ENCODE measurements at places on chromosomes 12 and 14. TPM values are rescaled to one million over a fixed set of nuclear protein-coding genes. Genes with fewer than 3 reads are reported as not detected.

- DNase-seq: no peak
Measured at GRCh38 chr14:42470427-42470719, 863.7 kb downstream of the LRFN5 start.

GRCh38 chr12:95358111-95359083 lies 115.6 kb upstream of the METAP2 start:
- DNase-seq: no peak

DNA sequence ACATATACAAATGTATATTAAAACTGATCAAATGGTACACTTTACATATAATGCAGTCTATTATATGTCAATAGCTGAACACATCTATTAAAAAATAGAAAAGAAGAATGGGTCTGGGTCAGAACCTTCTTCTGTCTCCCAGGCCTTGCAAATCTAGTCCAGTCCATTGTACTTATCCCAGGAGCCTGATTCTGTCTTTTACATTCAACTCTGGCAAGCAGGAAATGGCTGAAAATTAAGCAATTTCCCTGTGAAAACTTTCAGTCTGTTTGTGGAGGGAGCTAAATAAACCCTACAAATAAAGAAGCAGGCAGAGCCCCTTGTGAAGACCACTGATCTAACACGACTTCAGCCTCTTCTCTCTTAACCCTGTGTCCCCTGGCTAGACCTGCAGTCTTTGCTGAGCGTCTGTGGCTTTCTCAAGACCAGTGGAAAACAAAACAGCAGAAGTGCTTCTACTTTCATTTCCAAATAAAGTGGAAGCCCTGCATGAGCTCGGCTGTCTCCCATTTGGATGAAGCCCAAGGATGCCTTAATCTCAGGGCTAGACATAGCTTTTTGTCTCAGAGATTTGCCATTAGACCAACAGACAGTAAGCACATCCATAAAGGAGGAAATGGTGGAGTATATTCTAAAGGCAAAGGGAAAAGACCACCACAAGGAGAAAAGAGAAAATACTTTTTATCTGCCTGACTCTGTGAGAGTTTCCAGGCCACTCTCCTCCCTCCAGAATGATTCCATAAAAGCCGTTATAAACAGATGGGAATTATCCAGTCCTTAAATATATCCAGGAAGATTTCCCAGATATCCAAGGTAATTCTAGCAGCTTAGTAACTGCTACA lies 48.2 kb downstream of the CRACR2A start:
- no peak for DNase-seq

Gene PLD4
- 2.5 TPM for polyA plus RNA-seq

Gene CLEC4D
- 0.43 TPM for polyA plus RNA-seq

DNA sequence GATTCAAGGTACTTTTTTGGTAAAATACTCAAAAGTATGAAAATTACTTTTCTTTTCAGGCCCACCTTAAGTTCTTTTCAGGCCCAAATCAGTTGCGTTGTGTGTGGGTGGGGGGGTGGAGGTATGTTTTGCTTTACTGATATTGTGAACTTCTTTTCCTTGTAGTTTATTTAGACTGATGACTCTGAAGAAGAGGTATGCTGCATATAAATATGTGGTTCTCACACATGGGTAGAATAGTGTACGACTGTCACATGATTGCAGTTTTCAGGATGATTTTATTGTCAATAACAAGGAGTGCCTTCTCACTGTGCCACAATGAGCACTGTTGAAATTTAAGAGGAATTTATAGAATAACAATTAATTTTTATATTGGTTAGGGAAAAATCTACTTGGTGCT lies 166.6 kb upstream of the ATP2B1 start:
- DNase-seq: no peak

Gene E2F7
- 12.2 TPM for polyA plus RNA-seq

DNA sequence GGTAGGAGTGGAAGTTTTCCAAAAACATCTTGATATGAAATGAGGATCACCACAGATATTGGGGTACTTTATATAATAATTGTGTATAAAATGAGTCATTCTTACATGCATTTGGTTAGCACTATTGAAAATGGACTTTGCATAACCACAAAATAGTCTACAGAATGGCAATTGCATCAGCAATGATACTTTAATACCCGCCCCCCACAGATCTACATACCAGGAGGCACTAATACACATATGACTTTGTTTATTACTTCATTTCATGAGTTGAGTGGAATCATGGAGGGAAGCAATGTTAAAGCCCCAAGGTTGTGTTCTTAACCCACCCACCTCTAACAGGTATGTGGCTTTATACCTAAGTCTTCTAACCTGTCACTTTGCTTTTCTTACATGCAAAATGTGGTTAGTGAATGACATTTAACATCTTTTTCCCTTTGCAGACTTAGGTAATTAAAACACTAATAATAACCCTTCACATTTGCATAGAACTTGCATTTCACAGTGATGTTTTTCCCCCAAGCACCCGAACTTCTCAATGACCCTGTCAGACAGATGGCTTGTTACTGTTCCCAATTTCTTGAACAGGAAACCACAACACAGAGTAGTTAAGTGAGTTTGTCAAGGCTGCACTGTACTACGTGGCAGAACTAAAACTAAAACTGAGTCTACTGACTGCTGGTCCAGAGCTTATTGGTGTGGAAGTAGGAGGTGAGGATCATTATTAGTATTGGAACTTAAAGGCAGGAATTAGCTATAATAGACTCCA lies 101.9 kb downstream of the NPAS3 start:
- DNase-seq: no peak

Gene TOMM20L
- 2.5 TPM for polyA plus RNA-seq

DNA sequence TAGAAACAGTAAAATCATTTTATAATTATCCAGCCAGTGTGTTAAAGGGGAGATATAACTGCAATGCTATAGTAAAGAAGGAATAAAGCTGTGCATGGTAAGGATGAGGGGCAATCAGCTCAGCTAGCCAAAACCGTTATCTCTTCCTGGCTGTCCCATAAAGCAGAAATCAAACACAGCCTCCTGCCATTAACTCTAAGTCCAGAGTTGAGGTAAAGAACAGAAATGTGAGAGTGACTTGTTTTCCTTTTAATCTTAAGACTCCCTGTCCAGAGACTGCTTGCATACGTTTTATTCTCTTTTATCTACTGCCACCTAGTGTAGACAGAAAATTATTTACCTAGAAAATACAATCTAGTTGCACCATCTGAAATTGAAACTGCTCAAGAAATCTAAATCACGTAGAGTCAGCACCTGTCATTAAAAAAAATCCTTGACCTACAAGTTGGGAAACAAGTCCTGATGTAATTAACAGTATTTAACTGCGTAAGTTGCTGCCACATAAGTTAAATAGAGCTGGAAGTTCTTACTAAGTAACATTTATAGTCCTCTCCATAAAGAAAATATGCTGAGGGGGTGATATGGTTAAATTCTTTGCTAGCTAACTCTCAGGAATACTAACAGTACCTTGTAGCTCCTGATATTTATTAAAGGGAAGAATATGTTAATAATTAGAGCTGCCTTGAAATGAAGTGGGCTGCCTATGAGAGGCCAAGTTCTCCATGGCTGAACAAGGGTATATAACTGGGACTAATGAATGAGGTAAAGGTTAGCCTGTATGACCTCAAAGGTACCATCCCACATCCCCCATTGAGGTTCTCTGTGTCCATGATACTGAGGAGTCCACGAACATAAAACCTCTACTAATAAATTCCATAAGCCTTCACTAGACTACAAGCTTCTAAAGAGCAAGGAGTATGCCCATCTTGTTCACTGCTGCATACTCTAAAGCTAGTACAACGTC lies 62.7 kb downstream of the GALNT4 start:
- DNase-seq: peak; percentile 71

DNA sequence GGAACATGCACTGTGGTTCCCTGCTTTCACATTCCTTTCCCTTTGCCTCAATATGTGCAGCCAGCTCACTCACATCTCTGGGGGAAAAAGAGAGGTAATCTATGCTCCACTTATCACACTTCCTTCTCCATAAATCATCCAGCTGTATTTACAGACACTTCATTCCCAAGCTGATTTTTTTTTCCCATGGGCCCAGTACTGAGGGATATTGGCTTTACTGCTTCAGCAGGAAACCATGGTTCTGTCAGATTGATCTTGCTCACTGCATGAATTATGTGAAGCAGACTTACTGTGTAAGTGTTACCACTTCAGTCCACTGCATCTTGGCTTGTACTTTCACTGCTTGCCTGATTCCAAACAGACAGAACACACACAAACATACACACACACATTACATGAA lies 555.6 kb downstream of the CCER1 start:
- no peak for DNase-seq

GRCh38 chr12:59660921-59661597 lies 65.2 kb downstream of the SLC16A7 start:
- DNase-seq: no peak

- no peak for DNase-seq
Measured at GRCh38 chr14:38500125-38500524, 244.2 kb upstream of the CLEC14A start.

- DNase-seq: peak; percentile 26
Measured at GRCh38 chr14:98633380-98633779, 638.6 kb downstream of the BCL11B start.

- no peak for DNase-seq
Measured at GRCh38 chr14:73463411-73463810, 5.1 kb upstream of the NUMB start.

Gene MAP3K9
- 5.9 TPM for polyA plus RNA-seq

GRCh38 chr14:103198131-103199105 lies 75.2 kb downstream of the TNFAIP2 start:
- DNase-seq: no peak

- DNase-seq: no peak
Measured at GRCh38 chr12:94172973-94173372, 24.6 kb downstream of the PLXNC1 start.

DNA sequence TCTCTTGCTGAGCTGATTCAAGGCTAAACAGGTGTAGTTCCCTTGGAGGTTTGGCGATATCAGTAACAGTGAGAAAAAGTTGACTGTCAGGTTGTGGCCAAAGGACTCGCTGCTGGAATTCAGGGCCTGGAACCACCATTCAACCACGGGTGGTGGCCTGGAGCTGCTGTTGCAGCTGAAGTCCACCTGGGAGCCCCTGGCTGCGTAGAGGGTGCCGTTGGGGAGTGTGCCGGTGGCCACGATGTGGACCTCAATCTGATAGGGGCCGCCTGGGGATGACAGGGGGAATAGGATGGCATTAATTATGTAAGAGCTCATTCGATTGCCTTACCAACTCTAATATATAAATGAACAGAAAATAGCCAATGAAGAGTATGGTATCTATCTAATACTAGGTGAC lies 21.2 kb upstream of the WSB2 start:
- no peak for DNase-seq

Gene HOXC12
- polyA plus RNA-seq: not detected

DNA sequence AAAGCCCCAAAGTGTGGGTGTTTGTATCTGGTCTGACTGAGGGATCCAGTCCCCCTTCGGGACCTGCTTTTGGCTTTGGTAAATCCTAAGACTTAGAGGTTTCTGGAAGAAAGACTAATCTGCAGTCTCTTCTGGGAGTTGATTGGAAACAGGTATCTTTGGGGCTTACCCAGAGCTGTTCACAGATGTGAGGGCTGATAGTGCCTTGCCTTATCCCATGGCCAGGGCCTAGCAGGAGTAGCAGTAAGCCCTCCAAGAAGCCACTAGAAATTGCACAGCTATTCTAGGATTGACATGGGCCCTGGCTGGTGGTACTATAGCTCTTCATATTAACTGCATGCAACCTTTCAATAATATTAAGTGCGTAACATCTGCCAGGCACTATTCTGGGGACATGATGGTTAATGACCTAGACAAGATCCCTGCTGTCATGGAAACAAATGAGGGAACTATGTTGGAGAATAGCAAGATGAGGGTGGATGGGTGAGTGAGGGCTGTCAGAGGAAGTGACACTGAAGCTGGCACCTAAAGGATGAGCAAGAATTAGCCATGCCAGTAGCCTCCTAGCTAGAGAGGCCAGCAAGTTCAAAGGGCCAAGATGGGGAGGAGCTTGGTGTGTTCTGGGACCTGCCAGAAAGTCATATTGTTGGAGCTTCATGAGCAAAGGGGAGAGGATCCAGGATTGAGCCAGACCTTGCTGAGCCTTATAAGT lies 71.7 kb downstream of the CRADD start:
- DNase-seq: no peak

Gene MYH6
- 0.13 TPM for polyA plus RNA-seq

- peak; percentile 7 for DNase-seq
Measured at GRCh38 chr12:107092669-107093416, 506 bp downstream of the CRY1 start.

Measured in left kidney (tissue), 8 donors.